Endothelial cell (in vitro differentiated cells): ENCODE measurements at places on chromosomes 3 and 15.
A peak's percentile ranks its signal among the peaks of the same experiment; 100 is the strongest.

DNA sequence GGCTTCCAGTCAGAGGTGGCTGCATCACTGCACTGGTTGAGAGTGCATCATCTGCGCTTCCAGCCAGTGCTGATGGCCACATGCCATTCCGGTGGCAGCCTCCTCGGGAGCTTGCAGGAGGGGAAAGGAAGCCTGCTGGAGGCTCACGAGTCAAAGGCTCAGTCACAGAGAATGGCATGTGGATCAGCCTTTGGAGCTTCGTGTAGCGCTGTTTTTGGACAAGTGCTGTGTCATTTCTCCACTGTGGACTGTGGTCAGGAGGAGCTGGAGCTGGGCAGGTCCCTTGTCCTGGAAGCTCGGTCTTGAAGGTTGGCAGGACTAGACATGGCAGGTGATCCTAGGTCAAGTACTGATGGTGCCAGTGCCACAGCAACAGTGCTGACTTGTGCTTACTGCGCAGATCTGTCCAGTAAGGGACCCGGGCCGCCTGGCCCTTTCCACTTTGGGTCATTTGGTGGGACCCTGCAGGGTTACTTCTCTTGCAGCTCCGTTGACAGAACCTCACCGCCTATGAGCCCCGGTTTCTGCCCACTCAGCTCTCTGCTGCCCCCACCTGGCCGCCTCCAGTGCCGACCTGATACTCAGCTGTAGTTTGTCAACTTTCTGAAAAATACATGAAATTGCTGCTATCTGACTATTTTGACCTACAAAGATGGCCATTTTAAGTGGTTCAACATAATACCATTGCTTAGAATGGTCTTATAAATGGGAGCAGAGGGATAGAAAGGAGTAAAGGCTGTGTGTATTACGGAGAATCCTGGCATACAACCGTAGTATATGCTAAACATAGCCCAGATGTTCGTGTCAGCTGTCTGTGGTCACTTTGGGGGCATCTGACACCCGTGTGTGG lies 27.6 kb upstream of the TRPM1 start:
- DNase-seq: peak; percentile 86

- DNase-seq: peak; percentile 68
Measured at GRCh38 chr3:50121072-50122032, 32.6 kb downstream of the RBM5 start.

DNA sequence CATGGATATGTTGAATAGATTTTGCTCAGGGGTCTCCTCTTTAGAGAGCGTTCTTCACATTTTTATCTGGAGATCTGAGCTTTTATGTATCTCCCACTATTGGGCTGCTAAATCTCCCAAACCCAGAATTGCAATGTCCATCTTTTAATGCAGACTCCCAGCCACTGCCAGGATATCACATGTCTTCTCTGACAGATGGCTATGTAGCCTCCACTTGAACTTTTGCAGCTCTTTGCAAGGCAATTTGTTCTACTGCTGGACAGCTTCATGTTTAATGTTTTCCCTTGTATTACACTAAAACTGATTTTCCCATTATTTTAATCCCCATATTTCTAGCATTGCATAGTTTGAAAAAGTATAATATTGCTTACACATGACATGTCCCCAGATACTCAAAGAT lies 177.2 kb downstream of the LPP start:
- DNase-seq: no peak

- DNase-seq: no peak
Measured at GRCh38 chr3:122937745-122938144, 89.8 kb downstream of the SEMA5B start.

DNA sequence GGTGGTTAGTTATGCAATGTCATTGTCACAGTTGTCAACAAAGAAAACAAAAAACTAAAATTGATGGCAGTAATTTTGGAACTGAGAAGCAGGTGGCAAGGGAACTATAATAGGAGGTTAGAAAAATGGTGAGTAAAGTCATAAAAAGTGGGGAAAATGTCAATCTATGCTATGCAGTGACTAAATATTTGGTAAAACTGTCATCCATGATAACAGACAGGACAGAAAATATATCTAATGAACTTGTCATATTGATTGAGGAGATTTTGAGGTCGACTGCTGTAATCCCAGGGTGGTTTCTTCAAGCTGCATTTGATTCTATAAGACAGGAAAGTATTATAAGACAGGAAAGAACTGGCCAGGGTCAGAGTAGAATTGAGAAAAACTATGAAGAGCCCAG lies 998.4 kb downstream of the IGSF11 start:
- DNase-seq: no peak

DNA sequence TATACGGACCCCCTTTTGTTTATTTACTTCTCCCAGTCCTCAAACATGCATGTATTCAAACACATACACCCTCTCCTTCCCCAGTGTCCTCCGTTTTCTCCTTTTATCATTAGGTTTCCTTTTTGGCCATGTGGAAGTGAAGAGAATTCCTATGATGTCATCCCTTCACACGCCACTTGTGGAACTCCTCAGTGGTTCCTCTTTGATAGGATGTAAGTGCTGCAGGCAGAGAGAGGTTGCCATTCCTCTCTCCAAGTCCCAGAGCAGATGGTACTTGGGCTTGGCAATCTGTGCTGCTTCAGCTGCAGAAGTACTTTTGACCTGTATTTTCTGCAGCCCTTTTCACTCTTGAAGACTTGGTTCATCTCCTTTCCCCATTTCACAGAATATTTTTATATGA lies 32.9 kb upstream of the CRTC3 start:
- no peak for DNase-seq

DNA sequence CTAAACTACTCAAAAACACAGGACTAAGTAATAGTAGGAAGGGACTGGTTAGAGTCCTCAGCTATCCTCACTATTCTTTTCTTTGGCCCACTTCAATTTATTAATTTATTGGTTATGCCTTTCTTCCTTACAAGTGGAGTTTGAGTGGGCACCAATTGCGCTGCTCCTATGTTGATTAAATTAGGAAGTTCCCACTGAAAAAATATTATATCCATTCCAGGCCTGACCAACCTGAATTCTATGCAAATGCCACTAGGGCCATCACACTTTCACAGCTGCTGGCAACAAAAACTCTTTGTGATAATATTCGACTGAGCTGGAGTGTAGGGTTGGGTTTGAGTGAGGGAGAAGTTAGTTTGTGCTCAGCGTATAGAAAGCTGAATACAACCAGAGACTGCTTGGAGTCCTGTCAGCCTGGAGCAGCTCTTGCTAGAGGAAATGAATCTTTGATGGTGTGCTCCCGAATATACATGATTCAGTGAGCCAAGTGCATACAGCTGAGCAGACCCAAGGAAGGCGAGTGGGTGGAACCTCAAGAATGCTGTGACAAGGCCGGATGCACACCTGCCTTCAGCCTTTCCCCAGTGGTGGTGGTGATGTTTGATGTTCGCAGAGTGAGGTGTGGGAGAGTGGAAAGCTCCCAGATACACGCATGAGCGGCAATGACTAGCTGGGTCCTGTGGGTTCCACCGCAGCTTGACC lies 1.5 kb downstream of the ARHGEF3 start:
- no peak for DNase-seq

- no peak for DNase-seq
Measured at GRCh38 chr15:75371901-75372688, 3.7 kb upstream of the MAN2C1 start.

DNA sequence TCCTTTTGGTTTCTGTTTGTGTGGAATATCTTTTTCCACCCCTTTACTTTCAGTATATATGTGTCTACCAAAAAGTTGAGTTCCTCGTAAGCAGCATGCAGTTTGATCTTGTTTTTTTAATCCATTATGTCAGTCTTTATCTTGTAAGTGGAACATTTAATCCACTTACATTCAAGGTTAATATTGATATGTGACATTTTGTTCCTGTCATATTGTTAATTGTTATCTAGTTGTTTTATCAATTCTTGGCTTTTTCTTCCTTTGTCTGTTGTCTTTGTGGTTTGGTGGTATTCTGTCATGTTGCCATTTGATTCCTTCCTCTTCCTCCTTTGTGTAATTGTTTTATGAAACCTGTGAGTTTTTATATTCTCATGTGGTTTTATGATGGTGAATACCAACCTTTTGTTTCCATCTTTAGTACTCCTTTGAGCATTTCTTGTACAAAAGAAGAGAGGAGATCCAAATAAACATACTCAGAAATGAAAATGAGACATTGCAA lies 43.4 kb upstream of the XCR1 start:
- DNase-seq: no peak

- no peak for DNase-seq
Measured at GRCh38 chr3:73605412-73605811, 19.3 kb downstream of the PDZRN3 start.

DNA sequence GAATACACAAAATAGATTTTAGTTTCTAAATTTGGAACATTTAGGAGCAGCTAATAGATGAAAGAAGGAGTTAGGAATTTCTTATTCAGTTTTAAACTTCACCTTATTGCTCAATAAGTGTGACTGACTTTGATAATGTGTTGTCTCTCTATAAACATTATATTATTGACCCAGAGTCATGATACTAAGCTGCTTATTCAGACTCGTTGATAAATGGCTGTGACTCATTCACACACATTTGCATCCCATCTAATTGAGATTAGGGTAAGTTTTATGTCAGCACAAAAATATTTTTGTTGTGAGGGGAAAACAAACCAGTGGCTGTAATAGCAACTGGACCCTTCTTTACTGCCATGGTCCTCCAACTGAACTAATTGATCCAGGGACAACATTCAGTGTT lies 137.6 kb downstream of the GOLIM4 start:
- DNase-seq: no peak

DNA sequence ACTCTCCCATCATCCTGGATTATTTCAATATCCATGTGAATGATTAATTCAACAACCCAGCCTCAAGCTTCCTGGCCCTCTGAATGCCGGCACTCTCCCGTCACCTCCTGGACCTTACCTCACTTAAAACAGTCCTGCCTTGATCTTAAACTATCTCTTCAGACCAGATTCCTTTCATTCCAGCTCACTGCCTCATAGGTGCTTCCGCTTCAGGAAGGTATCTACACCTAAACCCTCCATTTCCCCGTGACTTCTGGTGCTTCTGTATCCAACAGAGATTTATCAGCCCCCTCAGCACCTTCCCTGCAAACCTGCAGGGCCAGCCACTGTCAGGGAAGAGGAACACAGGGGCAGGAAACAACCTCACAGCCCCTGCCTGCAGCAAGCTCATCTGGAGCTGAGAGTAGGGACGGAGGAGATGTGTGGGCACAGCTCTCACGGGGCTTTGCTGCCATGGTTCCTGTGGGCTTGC lies 98.9 kb upstream of the TJP1 start:
- DNase-seq: peak; percentile 32

- no peak for DNase-seq
Measured at GRCh38 chr3:36730966-36731365, 33.4 kb downstream of the DCLK3 start.

GRCh38 chr3:134249935-134250716 lies 533 bp downstream of the RYK start:
- peak; percentile 72 for DNase-seq

- DNase-seq: peak; percentile 93
Measured at GRCh38 chr3:96813134-96813819, 1.1 kb upstream of the EPHA6 start.

DNA sequence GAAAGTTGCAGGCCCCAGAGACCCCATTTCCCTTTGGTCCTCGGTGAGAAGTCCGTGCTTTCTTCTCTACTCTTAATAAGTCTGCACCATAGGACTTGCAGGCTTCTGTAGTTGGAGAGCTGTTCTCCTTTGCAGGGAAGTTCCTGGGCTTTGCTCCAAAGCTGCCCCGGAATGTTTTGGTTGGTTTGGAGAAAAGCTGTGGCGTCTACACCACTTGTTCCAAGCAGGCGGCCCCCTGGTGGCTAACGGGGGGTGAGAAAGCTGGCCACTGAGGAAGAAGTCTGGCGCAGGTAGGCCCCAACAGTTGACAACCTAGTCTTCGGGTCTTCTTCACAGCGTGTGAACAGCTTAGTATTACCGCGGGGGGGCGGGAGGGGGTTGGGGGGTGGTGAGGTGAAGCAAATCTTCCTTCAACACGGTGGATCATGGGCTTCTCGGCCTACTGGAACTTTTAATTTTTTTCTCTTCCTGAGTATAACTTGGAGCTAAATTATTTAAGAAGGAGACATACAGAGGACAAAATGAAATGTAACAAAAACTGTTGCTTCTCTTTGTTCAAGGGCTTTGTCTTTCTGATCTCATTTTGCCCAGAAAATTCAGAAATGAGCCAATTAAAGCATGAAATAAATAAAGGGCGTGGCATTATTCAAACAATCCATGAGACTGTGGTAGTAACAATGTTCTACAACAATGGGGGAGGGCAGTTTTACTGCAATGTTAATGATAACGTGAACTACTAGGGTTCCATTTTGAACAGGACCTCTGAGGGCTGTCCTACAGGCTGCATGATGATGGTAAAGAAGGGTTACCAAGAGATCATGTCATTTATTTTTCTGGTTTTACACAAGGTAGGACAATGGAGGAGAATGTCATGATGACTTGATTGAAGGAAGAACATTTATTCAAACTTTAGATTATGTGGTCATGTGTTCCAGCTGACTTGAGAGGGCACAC lies 2.2 kb upstream of the THRB start:
- peak; percentile 74 for DNase-seq

GRCh38 chr15:82810890-82811426 lies 1.5 kb downstream of the WHAMM start:
- no peak for DNase-seq

DNA sequence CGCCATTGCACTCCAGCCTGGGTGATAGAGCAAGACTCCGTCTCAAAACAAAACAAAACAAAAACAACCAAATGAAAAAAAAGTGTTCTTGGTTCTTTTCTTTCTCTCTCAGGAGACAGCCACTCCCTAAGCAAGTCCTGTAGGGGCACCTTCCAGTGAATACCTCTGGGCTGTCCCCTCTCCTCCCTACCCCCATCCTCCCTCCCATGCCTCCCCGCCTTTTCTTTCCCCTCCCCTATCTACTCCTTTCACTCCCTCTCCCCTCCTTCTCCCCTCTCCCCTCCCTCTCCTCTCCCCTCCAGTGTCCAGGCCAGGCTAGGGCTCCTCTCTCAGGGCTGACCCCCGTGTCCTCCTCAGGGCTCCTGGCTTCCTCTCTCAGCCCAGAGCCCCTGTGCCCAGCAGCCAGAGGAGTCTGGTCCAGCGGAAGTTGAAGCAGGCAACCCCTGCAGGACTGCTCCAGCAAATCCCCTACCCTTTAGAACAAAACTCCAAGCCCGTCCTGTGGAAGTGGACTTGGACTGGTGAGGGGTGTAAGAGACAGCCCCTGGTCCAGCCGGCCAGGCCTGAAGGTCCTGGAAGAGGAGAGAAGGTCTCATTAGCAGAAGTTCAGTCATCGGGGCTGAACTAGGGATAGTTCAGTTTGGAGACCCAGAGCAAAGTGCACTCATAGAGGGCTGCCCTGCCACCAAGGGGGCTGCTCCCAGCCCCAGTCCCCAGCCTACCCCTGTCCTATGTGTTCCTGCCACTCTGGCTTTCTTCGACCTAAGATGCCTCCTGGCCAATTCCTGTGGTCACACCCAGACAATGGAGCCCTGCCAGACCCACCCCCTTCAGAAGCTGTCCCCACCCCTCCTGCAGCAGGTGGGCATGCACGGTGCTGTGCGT lies 79.8 kb upstream of the IQSEC1 start:
- DNase-seq: no peak

DNA sequence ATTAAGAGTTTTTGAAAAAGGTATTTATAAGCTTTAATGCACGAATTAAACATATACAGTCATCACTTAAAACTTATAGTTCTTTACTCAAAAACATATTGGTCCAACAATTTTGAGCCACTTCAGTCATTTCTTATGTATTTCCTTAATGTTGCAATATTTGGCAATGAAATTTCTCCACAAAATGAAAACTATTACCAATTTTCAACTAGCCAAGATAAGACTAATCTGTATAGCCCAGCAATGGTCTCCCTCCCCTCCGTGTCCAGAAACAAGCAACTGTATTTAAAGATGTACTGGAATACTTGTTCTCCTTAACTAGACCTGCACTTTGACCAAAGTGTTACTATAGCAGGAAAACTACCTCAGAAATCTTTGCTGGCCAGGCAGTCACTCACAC lies 9.2 kb downstream of the ARF4 start:
- no peak for DNase-seq
